ENCODE measurements at places on chromosomes 13 and 19.

GRCh38 chr13:44153496-44153895, 220.1 kb upstream of the SERP2 start:
- no peak for DNase-seq

DNA sequence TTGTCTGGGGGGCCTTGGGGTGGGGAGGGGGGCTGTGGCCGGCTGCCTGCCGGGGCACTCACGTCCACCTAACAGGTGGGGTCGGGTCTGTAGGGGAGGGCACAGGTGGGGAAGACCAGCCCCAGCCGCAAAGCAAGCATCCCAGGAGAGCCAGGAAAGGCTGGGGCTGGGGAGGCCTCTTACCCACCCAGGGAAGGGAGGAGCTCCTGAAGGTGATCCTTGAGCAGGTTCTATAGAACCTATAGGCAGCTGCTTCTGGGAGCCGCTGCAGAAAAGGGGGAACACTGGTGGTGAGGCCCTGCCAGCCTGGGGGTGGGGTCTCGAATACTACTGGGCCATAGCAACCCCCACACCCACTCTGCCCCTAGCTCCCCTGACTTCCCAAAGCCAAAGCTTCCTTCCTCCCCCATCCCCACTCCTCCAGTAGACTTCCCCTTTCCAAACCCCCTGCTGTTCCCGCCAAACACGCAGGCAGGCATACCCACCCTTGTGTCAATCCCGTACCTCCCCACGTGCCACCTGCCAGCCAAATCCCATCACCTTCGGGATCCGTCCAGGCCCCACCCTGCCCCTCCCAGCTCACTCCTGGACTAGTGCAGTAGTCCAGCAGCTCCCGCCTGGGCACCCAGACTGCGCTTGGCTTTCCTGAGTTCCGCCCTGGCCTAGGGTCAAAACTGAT, 5.6 kb downstream of the KLF16 start:
- no peak for DNase-seq

DNA sequence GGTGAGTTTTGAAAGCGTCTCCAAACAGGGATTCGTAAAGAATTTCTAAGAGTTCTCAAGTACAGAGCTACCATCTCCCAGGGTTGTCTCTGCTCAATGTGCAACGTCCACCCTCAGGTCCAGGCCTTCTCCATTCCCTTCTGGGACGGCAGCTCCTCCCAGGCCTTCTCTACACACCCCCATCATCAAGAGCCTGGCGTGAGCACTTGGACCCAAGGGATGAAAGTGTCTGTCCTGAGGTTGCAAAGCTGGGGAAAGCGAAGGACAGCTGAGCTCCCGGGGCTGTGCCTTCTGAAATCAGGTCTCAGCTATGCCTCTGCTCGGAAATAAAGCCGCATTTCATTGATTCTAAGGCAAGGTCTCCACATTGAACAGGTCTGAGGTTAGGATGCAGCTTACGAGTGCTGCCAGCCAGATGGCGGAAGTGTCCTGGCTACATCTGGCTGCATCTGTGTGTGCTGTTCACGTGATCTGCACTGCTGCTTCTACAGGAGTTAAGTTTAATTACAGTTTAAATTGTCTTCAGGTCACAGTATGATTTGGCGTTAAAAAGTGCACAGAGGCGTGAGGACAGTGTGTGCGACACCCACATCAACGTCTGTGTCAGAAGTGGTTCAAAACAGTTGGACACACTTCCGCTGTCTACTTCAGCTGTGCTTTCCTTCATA, 27.0 kb upstream of the MIER2 start:
- no peak for DNase-seq

- no peak for DNase-seq
Measured at GRCh38 chr19:50952910-50953309, at the start of gene KLK5. KLK5 (minus strand) TSS chr19:50953038; CDS start chr19:50952657, 381 bp downstream.

- no peak for DNase-seq
Measured at GRCh38 chr19:17775245-17775927, 19.6 kb upstream of the B3GNT3 start.

DNA sequence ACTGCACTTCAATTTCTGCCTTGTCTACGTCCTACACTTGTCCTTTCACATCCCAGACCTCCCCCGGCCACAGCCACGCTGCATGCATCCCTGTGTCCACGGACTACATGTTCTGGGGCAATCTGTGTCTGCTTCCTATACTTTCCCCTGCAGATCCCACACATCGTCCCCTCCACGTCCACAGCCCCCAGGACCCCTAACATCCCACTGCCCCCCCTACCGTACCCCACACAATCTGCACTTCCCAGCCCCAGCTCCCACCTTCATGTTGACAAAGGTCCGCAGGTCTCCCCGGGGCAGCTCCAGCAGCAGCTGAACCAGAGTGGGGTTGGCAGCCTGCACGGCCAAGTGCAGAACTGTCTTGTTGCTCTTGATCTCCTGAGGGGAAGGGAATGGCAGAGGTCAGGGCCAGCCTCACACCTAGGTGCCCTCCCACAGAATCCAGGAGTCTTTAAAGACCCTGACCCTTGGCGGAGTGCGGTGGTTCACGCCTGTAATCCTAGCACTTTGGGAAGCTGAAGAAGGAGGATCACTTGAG, 10.2 kb downstream of the NFKBID start:
- no peak for DNase-seq

- no peak for DNase-seq
Measured at GRCh38 chr19:11780431-11781020, 13.7 kb downstream of the ZNF441 start.

GRCh38 chr13:85095418-85096272, 703.6 kb downstream of the SLITRK6 start:
- no peak for DNase-seq
